ENCODE measurements at places on chromosomes 7 and 10.

GRCh38 chr10:104038958-104039752, 46.5 kb downstream of the COL17A1 start:
- no peak for DNase-seq

DNA sequence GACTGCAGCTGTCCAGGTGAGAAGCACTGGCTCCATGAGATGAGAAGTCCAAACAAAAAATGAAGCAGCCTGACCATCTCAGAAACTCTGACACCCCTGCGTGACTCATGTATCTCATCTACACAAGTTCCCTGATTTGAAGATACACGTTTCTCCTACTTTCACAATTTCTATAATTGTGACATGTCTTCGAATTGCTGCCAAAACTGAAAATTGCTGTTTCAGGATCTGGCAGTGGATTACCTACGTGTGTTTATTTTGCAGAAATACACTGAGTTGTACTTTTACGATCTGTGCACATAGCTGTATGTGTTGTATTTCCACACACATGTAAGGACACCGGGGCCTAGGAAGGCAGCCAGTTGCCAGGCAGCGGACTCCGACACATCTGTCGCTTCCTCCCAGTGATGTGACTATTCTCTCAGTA, 53.2 kb downstream of the LARP4B start:
- no peak for DNase-seq

DNA sequence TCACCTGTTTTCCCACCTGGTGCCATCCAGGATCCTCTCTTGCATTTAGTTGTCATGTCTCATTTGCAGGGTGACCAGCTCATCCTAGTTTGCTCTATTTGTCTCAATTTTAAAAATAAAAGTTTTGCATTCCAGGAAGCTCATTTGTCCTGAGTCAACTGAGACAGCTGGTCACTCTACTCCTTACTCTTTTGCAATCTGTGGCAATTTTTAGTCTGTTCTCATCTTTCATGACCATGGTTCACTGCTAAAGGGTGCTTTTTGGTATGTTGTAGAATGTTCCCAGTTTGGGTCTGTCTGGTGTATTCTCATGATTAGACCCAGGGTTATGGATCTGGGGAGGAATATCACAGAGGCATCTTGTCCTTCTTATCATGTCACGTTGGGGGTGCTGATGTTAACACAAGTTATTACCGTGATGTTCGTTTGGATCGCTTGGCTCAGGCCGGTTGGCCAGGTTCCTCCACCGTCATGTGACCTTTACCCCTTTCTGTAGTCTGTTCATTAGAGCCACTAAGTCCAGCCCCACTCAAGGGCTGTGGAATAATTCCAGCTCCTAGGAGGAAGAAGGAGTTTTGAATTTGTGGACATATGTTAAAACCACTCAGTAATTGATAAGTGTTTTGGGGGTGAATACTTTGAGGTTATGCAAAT, 103.3 kb upstream of the IGFBP3 start:
- DNase-seq: peak; percentile 65

- DNase-seq: peak; percentile 93
These were observed 161.3 kb downstream of the SLIT1 start for GRCh38 chr10:97024168-97025073.

DNA sequence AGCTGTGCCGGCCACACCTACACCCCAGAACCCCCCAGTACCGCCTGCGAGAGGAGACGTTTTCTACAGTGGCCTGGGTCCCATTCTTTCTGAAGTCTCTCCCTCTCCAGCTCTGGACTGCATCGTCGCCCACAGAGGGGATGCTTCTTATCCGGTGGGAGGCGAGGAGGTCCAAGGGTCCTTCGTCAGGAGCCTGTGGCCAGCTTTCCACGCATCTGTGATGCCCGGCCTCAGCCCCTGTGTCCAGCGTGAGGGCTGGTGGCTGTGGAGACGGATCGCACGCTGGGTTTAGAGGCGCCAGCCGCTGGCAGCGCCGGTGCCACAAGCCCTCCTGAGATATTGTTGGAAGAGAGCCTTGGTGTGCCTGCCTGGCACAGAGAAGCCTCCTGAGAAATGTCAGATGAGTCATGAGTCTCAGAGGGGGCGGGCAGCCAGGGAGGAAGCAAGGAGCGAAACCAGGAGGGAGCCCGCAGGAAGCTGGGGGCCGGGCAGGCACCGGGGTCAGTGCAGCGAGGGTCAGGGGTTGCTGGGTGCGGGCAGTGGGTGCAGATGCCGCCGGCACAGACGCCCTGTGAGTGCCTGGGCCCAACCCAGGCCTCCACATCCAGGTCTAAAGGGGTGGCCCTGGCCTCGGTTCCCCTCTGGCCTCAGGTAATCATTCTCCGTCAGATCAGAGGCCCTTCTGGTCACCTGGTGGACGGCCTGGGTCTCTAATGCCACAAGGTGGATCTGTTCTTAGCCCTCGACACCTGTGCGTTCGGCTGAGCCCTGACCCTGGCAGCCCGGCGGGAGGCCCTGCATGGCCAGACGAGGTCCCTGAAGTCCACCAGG, 86.0 kb upstream of the DIP2C start:
- peak; percentile 43 for DNase-seq

- DNase-seq: no peak
These were observed 334.8 kb upstream of the GALNT17 start for GRCh38 chr7:70797109-70797514.

GRCh38 chr7:30731581-30731980, 20.4 kb upstream of the INMT start:
- DNase-seq: peak; percentile 26

DNA sequence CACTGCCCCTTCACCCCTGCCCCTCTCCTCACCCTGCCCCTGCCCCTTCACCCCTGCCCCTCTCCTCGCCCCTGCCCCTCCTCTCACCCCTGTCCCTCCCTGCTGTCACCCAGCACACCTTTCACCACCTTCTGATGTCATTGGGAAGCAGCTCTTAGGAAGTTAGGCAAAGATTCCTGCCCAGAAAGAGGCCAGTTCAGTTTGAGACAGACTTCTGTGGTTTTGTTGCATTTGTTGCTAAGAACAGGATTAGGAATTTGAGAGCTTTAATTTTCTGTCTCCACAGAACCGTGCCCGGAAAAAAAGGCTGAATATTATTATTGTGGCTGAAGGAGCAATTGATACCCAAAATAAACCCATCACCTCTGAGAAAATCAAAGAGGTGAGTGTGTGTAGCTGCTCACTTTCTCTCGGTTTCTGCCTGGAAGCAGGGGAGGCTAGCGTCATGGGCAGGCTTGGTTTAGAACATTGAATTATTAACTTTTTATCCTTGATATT, 39.6 kb downstream of the PFKP start:
- no peak for DNase-seq

DNA sequence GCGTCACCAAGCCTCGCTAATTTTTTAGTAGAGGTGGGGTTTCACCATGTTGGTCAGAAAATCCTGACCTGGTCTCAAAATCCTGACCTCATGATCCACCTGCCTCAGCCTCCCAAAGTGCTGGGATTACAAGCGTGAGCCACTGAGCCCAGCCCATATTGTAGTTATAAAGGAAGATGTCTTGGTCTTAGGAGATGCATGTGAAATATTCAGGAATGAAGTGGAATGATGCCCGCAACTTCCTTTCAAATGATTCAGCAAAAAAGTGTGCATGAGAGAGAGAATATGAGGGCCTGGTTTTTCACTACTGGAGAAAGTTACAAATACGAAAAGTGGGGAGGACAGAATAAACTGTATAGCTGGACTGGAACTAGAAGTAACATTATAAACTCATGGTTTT, 15.9 kb downstream of the TMEM209 start:
- DNase-seq: peak; percentile 72

- DNase-seq: peak; percentile 69
These were observed 648.0 kb upstream of the IGFBP3 start for GRCh38 chr7:46569133-46569465.

DNA sequence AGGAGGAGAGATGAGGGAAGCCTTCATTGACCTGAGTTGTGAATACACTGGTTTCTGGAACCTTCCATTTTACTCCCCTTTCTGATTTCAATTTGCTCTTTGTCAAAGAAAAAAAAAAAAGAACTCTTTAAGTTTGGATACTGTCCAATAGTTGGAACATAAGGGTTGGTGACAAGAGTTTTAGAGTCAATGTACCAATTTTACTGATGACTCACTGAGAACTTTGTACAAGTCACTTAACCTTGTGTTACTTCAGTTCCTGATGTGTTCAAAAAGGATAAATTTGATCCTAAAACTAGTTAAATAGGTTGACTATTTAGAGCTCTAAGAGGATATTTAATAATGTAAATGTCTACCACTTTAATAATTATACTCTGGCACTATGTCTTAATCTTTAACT, 4.1 kb upstream of the CDK14 start:
- peak; percentile 12 for DNase-seq

- DNase-seq: no peak
These were observed 22.7 kb upstream of the NKX6-2 start for GRCh38 chr10:132808383-132809231.

DNA sequence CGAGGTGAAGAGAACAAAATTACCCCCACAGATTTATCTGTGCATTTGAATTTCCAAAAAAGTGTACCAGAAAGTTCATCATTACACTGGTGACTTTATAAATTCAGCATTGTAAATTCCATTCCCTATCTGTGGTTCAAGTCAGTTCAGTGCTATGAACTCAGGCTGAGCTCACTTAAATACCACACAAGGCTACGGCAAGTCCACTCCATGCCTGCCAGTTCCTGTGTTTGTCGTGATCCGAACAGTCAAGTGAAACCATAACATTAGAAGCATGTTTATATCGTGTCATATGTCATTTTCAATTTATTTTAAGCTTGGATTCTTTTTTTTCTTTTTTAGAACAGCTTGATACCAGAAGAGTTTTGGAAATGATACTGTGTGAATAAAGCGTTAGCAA, 14.8 kb downstream of the MBL2 start:
- peak; percentile 36 for DNase-seq

DNA sequence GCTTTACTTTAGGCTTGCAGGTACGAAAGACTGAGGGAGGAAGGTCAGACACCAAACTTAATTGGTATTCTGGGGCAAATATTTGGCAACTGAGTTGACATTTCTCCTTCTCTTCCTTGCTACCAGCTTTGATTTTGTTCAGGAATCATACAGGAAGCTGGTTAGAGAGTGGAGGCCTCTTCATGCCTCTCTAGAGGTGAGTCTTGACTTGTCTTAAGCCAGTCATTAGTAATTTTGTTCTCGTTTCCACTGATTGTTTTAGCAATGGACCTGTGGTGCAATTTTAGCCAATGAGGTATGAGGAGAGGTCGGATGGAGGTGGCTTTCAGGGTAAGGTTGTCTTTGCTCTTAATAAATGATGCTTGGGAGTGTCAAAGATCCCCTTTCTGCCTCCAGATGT, 2.4 kb upstream of the RP9 start:
- no peak for DNase-seq

DNA sequence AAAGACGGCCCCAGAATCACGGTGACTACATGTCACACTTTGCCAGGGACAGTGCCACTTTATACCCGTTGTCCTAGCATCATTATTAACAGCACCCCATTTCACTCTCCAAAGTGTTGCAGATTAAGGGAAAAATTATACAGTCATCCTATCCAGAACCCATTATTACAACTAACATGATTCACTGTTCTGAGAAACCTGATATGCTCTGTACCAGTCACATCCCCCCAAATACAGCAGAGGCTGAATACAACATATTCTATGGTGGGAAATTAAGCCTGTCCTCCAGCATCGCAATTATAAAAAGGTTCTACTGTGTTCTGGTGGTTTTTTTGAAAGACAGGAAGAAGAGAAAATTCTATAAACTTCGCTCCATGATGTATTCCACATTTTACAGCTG, 162.1 kb downstream of the JAZF1 start:
- DNase-seq: peak; percentile 61

DNA sequence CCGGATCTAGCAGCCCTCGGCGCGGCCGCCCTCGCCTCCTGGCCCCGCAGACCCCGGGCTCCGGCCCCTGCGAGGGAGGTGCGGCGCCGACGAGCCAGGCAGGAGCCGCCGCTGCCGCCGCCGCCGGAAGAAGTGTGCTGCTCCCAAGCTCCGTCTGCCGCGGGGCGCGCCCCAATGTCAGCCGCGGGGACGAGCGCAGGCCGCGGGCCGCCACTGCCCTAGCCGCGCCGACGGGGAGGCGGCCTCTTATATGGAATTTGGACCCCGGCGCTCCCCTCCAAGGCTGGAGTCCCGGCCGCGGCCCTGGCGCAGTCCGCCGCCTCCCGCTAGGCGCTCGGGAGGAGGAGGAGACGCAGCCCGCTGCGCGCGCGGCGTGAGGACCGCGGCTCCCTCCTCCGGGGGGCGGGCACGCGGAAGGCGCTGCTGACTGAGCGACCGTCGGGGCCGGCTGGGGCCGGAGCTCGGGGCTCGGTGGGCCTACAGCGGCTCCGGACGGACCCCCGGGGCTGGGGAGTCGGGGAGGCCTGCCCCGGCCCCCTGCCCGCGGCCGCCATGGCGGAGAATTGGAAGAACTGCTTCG, at the start of gene TRIM8:
TSS of gene TRIM8 (plus strand) at position 414 of the 580 bp plus-strand sequence. CDS start at position 553, 139 bp downstream.
- peak; percentile 55 for DNase-seq

DNA sequence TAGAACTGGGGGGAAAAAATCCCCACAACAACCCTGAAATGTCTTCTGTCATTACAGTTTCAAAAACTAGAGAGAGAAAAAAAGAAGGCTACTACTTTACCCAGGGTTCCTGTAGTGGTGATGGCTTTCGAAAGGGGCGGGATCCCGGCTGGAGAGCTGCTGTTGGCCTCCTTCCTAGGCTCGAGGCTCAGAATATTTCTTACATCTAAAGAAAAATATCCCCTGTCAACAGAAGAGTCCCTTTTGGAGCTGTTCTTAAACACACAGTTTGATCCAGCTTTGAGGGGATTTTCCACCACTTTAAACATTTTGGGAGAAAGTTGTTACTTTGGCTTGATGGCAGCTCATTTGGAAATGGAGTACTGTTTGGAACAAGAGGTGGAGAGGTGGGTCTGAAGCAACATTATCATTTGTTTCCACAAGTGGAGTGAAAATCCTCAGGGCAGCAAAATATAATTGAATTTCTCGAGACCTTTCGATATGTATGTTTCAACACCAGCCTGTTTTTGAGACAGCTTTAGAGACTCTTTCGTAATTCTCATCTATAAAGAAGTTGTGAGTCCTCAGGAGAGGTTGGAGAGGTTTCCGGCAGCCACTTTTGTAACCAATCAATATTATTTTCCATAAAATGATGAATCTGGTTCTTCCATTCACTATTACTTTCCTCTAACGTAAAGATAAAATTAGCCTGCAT, 5.1 kb downstream of the HOXA13 start:
- DNase-seq: peak; percentile 72

GRCh38 chr7:151057989-151058780, 488 bp upstream of the CDK5 start:
- DNase-seq: peak; percentile 100
